ENCODE measurements at places on chromosomes 2 and 18.

GRCh38 chr2:141055531-141055930 is 1075.3 kb downstream of the LRP1B start:
- no peak for DNase-seq

DNA sequence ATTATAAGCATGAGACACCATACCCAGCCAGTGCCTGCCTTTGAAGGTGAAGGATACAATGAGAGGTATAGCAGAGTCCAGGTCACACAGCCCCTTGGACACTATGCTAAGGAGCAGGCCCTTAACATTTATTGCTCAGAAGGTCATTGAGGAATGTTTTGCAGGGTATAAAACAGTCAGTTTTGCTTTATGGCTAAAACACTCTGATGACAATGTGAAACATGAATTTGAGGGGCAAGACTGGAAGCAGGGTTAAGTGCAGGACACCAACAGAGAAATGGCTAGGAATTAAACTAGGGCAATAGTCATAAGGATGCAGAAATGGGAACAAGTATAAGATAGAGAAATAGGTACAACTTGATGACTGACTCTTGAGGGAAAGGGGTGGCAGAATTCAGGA is 141.1 kb downstream of the METTL4 start:
- no peak for DNase-seq

GRCh38 chr2:201411421-201411820 is 39.8 kb downstream of the TRAK2 start:
- no peak for DNase-seq

DNA sequence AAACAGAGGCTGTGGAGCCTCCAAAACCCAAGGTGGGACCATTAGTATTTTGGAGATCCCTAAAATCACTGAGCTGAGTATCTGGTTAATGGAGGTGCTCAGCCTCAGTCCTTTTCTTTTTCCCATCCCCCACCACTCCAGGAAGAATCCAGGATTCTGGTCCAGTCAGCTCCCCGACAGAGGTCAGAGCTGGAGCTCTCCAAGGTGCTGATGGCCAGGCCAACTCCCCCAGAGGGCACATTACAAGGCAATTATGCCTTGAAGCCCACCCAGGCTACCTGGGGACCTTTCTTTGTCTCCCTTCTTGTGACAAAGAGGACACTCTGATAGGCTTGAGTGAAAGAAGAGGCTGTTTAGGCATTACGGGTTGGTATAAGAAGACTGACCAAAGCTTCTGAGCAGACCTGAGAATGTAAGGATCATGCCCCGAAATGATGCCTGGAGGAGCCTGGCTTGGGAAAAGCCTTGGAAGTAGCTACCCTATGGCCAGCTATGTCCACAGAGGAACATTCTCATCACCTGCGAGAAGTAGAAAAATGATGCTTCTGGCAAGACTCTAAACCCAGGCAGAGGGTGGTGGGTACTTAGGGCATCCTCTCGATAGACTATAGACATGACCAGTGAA is 102.5 kb upstream of the LDAH start:
- no peak for DNase-seq
